NCI-H524 treated with DMSO at 0.1 percent for 48 hours (cell line): ENCODE measurements at places on chromosomes 6 and 20.

GRCh38 chr6:155310596-155310995, 3.7 kb downstream of the TFB1M start:
- no peak for DNase-seq

- no peak for DNase-seq
Observed at GRCh38 chr6:25477006-25477590, 174.9 kb upstream of the SCGN start.

GRCh38 chr20:43975096-43975768, 60.6 kb downstream of the TOX2 start:
- DNase-seq: no peak

GRCh38 chr6:118618676-118619377, 32.6 kb downstream of the CEP85L start:
- no peak for DNase-seq

DNA sequence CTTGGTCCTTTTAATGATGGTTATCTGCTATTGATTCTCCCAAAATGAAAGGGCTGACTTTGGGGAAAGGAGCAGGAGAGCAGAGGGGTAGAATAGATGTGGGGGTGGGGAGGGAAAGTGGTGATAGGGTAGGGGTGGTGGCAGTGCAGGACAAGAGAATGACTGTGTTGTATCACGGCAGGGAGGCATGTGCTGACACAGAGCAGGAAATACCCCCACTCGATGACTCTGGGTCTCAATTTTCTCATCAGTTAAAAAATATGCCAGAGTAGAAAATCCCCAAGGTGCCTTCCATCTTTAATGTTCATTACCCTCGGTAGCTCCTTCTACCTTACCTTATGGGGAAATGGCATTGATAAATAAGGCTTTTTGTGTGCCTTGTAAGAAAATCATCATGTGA, 79.0 kb upstream of the ATXN1 start:
- no peak for DNase-seq

DNA sequence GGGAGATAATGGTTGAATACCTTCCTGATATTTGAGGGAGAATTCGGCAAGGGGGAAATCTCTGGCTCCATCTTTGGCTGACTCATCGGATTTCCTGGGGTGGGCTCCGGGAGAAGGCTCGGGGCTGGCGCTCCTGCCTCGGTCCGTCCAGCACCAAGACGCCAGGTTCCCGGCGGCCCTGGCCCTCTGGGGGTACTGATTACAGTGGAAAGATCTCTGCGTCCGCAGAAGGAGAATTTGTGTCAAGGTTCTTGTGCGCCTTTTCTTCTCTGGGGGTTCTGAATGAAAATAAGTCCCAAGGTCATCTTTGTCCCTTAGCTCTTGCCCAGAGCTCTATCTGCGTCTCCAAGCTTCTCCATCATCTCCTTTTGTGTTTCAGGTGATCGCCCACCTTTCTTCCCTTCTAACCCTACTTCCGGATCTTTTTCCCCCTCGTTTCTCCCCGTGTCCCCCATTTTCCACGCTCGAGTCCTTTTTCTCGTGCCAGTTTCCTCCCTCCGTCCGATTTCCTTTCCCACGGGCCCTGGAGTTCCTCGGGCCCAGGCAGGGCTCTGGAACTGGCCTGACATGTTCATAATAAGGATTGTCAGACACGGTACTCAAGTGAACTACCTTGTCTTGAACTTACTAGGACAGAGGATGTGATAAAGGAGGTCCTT, 11.6 kb downstream of the NRN1 start:
- no peak for DNase-seq

GRCh38 chr6:32402812-32403211, 4.2 kb downstream of the BTNL2 start:
- no peak for DNase-seq

DNA sequence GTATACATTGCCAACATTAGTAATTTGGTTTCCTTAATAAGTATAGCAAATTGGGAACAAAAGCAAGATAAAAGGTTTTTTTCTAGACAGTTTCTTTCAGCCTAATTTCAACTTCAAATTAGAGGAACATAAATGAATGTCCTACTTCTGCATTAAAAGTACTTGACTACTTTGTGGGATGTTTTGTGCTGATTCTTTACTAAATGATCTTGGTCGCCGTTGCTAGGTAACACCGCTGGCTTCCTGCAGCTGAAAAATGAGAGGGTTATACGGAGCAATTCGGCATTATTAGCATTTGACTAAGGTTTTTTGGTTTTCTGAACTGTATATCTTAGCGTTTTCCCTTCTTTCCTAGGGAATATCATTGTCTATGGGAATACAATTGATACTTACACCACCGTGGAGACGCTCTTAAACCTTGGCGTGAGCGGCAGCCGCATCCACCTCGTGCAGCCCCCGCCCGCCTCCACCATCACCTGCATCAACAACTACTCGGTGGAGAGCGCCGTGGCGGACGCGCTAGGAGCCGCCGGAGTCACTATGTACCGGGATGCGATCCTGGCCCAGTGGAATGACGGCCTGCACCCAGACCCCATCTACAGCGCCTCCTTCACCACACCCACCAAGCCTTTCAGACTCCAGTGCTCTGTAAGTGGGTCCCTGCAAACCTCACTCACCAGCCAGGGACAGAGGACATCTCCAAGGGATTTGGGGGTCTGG, 90.9 kb upstream of the INSM1 start:
- no peak for DNase-seq

DNA sequence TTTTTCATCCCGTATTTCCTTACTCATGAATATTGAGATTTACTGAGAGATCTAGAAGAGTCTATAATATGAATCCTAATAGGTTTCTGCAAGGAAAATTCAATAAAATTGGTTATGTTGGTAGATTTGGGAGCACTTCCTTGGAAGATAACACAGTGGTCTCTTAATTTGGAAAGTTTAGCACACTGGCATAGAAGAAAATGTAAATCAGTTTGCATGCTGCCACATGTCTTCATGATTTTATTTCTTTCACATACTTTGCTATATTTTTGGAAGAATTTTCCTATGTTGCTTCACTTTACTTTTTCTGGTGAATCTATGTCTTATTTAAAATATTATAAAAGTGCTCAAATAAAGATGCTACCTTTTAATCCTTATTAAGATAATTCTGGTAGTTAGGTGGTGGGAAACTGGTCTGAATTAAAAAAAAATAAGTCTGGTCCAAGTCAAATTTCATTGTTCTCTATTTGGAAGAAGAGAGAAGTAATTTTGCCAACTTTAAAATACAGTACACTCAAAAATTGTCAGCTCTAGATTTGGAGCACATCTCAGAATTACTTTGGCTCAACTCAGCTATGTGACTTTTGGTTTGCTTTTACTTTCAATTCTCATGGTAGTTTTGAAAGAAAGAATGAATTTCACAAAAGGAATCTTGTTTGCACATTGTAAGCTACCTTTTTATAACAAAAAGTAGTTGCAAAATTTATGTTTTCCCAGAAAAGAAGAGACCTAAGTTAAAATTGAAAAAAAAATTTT, 197.3 kb downstream of the CENPW start:
- DNase-seq: no peak

GRCh38 chr6:135299256-135299655, 118.1 kb downstream of the MYB start:
- no peak for DNase-seq

DNA sequence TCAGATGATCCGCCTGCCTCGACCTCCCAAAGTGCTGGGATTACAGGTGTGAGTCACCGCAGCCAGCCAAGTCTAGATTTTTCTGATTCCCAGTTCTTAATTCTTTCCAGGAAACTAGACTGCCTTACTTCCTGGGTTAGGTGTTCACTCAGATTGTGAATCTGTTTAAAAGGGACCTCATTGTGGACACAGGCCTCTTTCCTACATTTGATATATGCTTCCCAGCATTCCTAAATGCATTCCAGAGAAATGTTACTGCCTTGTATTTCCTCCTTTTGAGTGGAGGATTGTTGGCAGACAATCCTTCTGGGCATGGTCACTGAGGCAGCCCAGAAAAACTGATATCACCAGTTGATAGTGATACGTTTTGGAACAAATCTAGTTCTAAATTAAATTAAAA, 15.7 kb downstream of the TMEM181 start:
- no peak for DNase-seq

DNA sequence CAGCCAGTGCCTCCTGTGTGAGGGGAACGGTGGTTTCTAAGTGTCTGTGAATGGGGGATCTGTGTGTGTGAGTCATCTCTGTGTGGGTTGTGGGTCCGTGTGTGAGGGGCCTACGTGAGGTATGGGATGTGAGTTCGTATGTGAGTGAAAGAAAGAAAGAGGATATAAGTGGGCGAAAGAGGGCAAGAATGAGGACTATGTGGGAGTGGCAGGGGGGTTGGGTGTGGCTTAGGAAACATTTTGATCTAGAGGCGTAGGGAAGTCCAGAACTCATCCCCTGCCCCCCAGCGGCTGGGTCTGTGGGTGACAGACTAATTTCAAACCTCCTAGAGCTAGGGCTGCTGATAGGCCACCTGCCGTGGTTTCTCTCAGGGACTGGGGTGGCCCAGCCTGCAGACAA, 35.5 kb downstream of the DHX35 start:
- DNase-seq: no peak

DNA sequence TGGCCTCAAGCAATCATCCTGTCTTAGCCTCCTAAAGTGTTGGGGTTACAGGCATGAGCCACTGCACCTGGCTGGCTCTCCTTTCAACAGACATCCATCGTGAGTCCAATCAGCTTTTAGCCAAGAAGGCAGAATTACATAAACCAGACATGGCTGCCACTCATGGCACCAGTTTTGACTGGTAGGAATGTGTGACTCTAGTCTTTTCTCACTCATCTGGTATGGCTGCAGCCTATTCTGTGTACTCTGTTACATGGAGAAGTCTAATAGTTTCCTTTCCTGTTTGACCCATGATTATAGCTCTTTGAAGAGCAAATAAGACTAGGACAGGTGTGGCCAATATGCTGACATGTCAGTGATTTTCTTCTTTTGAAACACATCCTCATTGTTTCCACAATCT, 27.0 kb upstream of the RNF144B start:
- DNase-seq: no peak

DNA sequence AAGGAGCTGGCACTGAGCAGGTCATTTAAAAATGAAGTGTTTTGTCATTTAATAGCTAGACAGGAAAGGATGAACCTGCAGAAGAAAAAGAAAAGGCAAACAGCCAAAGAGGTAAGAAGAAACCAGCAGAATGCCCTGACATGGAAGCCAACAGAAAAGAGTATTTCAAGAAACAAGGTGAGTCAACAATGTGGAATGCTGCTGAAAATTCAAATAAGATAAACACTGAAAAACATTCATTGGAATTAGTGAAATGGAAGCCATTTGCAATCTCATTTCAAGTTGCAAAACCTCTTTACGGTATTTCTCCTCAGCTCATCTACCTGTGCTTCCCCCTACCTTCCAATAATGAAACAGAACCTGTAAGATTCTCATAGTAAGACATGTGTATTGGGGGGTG, 59.6 kb downstream of the RWDD2A start:
- DNase-seq: no peak

DNA sequence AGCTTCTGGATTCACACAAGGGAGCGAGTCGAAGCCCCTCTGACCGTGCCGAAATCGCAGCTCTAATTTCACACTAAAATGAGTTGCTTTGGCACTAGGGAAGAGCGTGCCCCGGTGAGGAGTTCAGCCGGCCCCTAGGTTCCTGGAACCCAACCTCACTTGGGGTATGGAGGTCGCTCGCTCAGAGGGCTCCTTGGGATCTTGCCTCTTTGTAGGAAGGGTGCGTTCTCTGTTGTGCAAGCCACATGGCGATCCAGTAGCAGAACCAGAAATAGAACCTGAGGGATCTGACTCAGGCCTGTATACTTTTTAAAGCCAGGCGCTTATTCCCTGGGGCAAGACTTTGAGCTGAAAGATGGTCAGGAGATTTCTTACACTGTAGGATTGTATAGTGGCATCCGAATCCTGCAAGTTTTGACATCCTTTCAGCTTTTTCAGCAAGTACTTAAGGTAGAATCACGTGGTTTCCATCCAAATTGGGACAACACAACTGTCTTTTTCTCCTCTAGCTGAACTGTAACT, 861 bp upstream of the RALGAPA2 start:
- no peak for DNase-seq

DNA sequence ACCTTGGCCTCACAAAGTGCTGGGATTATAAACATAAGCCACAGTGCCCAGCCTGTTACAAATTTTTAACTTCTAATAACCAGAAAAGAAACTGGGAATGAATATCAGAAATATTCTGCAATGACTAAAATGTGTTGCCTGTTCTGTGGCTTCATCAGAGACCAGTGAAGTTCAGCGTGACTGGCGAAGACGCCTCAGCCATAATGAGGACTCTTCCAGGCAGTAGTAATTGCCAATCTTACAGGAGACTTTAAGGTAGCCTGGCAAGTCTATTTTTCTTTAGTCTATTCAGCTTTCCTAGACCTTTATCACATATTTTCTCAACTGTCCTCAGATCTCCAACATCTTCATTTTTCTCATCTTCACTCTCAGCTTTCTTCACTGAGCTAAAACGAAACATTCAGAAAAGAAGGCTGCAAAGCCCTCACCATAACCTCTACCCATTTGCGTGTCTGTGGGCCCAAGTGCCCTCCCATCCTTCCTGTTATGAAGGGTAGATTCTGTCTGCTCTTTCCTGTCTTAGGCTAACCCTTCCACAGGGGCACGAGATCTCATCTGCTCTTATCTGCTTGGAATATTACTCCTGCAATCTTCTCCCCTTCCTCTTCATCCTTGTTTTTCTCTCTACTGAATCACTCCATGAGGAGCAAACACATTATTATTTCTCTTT, 42.0 kb upstream of the OLIG3 start:
- no peak for DNase-seq

- peak; percentile 97 for DNase-seq
Observed at GRCh38 chr6:129267028-129267427, 384.1 kb downstream of the LAMA2 start.

- DNase-seq: no peak
Observed at GRCh38 chr6:77074037-77074713, 389.1 kb downstream of the HTR1B start.

DNA sequence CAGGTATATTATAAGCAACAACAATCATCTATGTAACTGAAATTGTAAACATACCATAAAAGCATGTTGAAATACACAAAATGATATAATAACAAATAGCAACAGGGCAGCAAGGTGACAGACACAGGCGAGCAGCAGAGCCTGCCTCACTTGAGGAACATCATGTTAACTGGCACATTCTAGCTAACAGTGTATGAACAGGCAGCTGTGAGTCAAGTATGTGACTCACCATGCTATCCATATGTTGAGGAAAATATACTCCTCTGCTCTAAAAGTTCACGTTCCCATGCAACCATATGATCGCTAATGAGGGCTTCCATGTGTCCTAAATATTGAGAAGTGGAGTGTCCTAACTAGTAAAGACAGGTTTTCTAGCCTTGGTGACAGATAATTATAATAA, 18.4 kb downstream of the SERAC1 start:
- DNase-seq: peak; percentile 65

- DNase-seq: no peak
Observed at GRCh38 chr6:160420969-160421556, 72.9 kb downstream of the SLC22A3 start.
